ENCODE measurements at places on chromosomes 2 and 18.

- no peak for DNase-seq
Observed at GRCh38 chr2:9276901-9277451, 70.4 kb downstream of the ASAP2 start.

- DNase-seq: no peak
Observed at GRCh38 chr18:6374340-6374739, 40.4 kb downstream of the L3MBTL4 start.

- no peak for DNase-seq
Observed at GRCh38 chr2:202269585-202269984, 4.0 kb downstream of the NOP58 start.

DNA sequence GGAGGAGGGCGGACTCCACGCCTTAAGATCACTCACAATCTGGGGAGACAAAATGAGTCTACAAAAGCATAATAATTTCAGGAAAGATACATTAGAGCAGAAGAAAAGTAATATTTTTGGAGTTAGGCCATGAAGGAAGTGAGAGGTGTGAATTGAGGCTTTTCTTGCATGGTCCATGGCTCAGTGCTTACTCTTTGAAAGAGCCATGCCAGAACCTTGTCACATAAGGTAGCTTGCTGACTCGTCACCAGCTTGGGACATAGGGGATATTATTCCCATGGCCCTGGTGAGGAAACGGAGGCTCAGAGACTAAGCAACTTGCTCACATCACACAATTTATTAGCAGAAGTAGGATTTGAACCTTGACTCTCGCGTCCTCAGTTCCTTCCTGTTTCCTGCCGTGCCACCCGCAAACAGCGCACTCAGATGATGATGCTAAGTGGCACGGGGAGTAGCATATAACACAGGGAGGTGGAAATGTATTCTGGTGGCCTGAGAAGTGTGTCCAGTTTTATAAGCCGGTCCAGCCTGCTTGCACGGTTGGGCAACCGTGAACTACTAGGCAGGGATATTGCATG lies 312.2 kb upstream of the EPAS1 start:
- DNase-seq: no peak

GRCh38 chr18:812376-813171 lies 532 bp upstream of the YES1 start:
- DNase-seq: no peak

DNA sequence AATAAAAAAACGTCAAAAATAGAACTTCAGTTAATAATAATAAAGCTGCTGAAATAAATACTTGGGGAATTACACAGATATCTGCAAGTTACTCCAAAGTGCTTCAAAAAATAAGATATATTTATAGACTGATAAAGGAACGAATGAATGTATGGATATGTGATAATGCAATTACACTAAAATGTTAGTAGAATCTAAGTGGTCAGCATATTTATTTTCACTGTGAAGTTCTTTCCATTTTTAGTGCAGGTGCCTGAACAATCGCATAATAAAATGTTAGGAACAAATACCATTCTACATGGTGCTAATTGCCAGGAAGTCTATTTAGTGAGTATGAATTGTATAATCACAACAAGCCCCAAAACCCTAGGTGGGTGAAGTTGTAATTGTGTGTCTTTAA lies 169.6 kb upstream of the RGPD4 start:
- DNase-seq: no peak

DNA sequence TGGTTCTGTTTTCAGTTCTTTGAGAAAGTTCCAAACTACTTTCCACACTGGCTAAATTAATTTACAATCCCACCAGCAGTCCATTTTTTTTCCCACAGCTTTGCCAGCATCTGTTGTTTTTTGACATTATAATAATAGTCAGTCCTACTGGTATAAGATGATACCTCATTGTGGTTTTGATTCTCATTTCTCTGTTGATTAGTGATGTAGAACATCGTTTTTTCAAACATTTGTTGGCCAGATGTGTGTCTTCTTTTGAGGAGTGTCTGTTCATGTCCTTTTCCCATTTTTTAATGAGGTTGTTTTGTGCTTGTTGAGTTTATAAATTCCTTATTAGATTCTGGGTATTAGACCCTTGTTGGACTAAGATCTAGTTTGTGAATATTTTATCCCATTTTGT lies 376.8 kb upstream of the NT5C1B start:
- DNase-seq: no peak

- no peak for DNase-seq
Observed at GRCh38 chr2:131543385-131543891, 15.8 kb downstream of the CCDC74A start.

GRCh38 chr2:148603562-148603920 lies 41.0 kb upstream of the EPC2 start:
- DNase-seq: no peak

DNA sequence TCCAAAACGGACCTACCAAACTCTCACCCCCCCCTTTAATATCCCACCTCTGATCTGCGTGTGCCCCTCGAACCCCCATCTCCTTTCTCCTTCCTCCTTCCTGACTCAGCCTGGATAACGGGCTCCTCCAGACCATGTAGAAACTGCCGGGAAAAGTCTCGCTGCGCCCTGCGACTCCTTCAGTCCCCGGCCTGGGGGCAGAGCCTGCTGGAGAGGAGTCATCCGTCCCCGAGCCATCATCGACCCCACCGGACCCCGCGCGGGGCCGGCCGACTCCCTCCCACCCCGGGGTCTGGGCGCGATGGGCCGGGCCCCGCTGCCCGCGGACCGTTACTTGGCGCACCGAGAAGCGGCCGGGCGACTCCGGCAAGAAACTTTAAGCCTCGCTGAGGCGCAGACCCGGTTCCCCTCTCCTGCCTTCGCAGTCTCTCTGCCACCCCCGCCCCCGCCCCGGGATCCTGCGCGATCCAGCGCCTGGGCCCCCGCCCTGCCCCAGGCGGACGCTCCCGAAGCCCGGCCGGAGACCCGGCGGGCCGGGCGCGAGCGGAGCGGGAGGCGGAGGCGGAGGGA lies 3.4 kb downstream of the ZEB2 start:
- DNase-seq: peak; percentile 70

GRCh38 chr2:24016376-24016761 lies 6.5 kb downstream of the MFSD2B start:
- no peak for DNase-seq

GRCh38 chr2:98252038-98252773 lies 94.0 kb upstream of the CNGA3 start:
- DNase-seq: no peak

- DNase-seq: no peak
Observed at GRCh38 chr18:59846814-59847490, 52.8 kb upstream of the PMAIP1 start.

- no peak for DNase-seq
Observed at GRCh38 chr18:32907648-32908423, 135.0 kb upstream of the KLHL14 start.

DNA sequence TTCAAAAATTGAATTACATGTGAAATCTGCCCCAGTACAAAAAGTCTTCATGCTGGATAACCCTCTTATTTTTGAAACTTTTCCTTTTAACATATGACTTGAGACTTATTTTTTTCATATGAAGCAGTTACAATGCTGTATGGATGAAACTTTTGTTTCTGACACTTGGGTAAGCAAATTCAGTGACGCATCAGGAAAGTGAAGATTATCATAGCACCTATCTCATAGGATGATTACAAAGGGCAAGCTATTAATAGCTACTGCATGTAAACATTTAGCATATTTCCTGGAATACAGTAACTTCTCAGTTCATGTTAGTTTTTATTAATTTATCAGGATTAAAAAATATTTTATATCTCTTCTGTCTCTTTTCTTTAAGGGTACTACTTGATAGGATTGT lies 1109.2 kb downstream of the LRP1B start:
- no peak for DNase-seq

DNA sequence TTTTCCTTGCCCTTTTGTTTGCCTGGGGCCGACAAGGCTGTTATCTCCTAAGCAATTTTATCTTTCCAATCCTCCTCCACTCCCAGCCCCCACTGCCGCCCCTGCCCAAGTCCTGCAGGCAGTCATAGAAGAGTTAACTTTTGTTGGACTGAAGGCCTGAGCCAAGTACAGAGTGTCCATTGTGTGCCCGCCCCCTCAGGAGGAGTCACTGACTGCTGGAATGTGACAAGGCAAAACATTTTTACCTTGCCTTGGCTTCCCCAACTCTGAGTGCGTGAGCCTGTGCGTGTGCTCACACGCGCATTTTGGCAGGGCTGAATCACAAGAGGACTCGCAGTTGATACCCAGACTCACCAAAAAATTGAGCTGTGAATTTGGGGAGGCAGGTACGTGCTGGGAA lies 16.2 kb downstream of the SETBP1 start:
- DNase-seq: peak; percentile 49

DNA sequence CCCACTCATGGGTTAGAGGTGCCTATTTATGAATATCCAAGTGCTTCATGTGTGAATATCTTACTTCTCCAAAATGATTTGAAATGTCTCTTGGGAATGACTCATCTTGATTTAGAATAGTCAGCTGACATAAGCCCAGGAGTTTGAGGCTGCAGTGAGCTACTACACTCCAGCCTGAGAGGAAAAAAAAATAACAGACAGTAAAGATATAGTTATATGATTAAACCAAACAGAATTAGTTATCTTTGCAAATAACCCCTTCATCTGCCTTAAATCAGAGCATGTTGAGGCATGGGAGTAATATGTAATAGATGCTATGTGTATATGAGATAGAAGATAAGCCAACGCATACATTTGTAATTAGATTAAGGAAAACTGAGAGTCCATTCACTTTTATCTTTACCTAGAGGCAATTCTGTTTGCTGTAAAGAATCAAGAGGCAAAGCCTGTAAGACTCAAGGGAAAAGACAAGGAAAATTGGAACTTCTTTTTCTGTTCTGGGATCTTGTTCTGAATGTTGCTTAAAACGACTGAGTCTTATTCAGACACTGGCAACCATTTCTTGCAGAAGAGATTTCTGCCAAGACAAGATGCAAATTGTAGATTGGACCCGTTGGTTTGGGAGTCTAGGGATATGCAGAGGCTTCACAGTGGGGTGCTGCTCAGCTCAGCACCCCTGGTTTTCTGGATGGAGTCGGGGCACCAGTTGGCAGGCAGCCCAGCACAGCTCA lies 104.4 kb downstream of the LIPG start:
- DNase-seq: no peak

DNA sequence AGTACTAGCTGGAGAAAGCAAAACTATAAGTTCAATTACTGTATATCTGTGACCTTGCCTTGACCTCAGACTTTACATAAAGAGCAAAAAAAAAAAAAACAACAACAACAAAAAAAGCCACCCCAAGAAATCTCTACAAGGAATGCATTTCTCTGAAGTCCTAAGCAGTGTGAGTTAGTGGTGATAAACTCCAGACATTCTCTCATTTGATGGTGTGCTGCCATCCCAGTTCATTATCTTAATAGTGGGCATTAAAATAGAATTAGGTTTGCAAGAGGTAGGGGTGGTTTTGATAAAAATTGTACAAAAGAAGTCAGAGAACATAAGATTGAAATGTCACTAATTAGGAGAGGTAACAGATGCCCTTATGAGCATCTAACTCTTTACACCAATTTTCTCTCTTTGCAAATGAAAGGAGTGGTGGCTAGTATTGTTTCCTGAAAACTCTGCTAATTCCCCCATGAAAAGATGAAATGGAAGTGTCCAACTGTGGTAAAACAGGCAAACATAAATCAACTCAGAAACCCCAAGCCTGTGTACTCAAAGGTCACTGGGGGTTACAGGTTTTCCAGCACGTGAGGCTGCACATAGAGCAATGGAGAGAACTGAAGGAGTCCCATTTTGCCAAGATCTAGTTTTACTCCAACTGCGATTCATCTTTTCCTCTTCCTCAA lies 131.9 kb downstream of the MEIS1 start:
- no peak for DNase-seq

DNA sequence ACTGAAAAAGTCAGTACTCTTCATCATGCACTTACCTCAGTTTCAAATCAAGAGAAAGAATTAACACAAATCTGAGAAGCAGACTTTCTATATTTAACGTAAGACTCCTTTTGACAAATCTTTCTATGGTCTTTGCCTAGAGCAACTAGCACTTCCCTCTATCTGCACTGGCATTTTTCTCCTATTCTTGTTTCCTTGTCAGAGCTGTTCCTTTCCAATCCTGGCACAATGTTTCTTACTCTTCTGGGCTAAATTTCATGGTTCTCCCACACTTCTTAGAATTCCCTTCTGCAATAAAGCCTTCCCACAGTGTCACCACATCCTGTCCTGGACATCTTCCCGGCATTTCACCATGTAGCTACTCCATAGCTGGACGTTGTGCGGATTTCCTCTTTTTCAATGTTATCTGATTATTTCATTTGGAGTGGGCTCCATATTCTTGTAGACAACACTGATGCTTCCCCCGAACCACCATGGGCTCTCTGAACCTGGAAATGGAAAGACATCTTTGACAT lies 144.7 kb upstream of the CTNNA2 start:
- DNase-seq: no peak

DNA sequence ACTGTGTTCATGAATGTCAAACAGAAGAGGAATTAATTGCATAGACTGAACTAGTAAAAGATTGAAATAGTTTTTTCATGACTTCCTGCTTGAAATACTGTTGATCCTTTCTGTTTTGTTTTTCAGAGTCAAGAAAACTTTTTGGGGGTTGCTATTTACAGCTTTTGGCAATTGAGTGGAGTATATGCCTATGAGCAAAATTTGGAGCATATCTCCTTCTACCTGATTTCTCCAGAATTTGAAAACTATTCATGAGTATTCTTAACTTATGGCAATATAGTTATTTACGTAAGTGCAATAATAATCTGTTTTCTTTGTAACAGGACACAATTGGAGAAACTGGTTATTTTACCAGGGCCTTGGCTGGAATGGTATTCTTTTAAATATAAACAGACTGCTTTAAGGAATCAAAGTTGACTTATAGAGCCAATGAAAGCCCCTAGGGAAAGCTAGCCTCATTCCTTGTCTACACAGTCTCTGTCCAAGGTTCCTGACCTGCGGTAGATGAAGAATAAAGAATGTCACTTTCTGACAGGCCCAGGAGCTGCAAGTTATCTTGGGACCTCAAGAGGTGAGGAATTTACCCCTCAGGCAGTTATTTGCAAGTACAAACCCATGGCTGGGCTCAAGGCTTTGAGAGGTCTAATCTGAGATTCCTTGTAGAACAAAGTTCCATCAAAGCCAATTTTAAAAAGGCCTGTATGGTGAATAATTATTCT lies 193.5 kb upstream of the NDUFV2 start:
- no peak for DNase-seq

GRCh38 chr18:13126966-13127598 lies 91.5 kb upstream of the LDLRAD4 start:
- DNase-seq: no peak

DNA sequence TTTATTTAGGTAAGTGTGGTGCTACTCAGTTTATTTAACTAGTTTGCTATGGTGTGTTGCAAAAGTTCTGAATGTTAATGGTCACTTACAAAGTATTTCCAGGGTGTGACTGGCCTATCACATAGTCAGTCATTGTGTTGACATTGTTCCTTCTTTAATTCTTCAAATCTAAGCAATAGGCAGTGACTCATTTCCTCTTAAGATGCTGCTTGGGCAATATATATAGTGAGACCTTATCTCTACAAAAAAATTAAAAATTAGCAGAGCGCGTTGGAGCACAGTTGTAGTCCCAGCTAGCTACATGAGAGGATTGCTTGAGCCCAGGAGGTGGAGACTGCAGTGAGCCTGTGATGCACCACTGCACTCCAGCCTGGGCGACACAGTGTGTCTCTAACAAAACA lies 5.8 kb upstream of the CCDC88A start:
- DNase-seq: no peak
